Progenitor cell of endocrine pancreas (in vitro differentiated cells): ENCODE measurements at places on chromosomes 6 and 20.

GRCh38 chr6:57242505-57242904, 20.4 kb upstream of the RAB23 start:
- no peak overlapping the region for H3K27ac ChIP-seq
- H3K36me3 ChIP-seq, result no peaks in the 10 kb centered on the region
- H3K4me3 ChIP-seq, result no peak overlapping the region
- H3K4me1 ChIP-seq, result no peaks in the 10 kb centered on the region

GRCh38 chr6:98970469-98970868, 22.7 kb upstream of the FBXL4 start:
- no peaks in the 10 kb centered on the region for H3K27me3 ChIP-seq
- no peaks in the 10 kb centered on the region for H3K4me1 ChIP-seq
- H3K4me3 ChIP-seq, result no peak overlapping the region
- DNase-seq, result no peak
- H3K27ac ChIP-seq, result no peak overlapping the region

DNA sequence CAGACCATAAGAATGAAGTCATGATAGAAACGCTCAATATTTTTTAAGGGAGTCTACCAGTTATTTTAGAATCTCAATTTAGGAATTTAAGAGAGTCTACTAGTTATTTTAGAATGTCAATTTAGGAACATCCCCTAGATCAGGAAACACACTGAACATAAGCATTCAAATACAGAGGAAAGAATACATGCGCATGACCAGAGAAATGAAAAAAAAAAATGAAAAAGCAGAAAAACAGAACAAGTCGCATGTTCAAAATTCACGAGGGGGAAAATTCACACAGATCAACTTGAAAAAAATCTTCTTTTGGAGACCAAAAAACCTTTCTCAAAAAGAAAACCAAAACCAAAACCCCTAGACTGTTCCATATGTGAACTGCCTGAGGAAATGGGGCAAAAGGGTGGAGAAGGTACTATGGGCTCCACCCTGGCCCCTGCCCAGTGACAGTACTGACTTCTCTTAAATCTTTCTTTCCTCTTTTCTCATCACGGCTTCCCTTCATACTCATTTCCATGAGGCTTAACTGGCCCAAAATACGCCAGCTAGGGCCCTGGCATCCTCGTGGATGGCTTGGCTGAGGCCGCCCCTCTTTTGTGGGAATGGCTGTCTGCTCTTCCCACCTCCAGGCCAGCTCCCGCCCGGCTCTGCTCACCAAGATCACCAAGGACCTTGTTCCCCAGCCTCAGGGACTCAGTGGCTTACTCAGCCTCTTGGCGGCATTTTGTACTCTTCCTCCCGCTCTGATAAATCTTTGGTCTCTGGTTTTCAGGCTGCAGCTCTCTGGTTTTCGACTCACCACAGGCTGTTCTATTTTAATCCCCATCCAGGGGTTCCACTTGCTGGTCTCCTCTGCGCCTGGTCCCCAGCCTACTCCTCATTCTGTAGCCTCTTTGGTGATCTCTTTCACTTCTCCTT, 11.2 kb downstream of the ZBTB2 start:
- DNase-seq, result no peak
- no peak overlapping the region for H3K4me3 ChIP-seq
- no peak overlapping the region for H3K27ac ChIP-seq
- H3K36me3 ChIP-seq, result peaks cover 7% of the 10 kb centered on the region
- no peaks in the 10 kb centered on the region for H3K4me1 ChIP-seq
- H3K27me3 ChIP-seq, result no peaks in the 10 kb centered on the region

- no peaks in the 10 kb centered on the region for H3K36me3 ChIP-seq
- H3K4me1 ChIP-seq, result no peaks in the 10 kb centered on the region
- H3K27ac ChIP-seq, result no peak overlapping the region
- H3K4me3 ChIP-seq, result no peak overlapping the region
- no peaks in the 10 kb centered on the region for H3K27me3 ChIP-seq
- no peak for DNase-seq
Measured at GRCh38 chr6:41821266-41821665, 33.8 kb downstream of the TOMM6 start.

DNA sequence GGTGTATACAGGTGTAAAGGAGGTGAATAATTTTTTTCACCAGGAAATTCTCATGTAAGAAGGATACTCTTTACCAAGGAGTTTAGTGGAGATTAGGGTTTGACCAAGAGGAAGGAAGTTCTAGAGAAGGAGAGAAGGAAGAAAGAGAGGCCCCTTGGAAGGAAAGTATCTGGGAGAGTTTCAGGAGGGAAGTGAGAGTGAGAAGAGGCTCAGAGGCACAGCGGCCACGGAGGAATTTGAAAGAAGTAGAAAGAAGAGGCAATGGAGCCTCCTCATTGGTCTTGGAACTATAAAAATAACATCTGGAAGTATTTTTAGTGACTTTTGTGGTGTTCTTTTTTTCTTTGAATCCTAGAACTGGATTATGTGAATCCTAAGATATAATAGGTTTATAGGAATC, 50.8 kb upstream of the MCUR1 start:
- peaks cover 15% of the 10 kb centered on the region for H3K4me1 ChIP-seq
- H3K27me3 ChIP-seq, result no peaks in the 10 kb centered on the region
- no peak overlapping the region for H3K4me3 ChIP-seq
- no peak for DNase-seq
- H3K36me3 ChIP-seq, result no peaks in the 10 kb centered on the region
- no peak overlapping the region for H3K27ac ChIP-seq

DNA sequence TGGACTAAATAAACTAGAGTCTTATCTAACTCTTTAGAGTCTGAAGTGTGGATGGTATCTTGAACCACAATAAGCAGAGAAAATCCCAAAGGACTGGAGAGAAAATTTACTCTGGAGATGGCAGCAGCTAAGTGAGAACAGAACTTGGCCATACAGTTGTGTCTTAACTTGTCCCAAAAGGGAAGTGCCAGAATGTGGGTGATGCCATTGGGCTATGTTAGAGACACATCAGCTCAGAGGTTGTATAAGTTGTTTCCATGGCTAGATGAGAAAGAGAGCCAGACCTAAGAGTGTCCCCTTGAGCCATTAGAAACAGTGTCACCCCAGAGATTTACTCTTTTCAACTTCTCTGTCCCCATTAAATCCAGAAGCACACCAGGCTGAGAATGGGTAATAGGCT, 36.2 kb downstream of the FOXO3 start:
- peaks cover 2% of the 10 kb centered on the region for H3K36me3 ChIP-seq
- H3K4me3 ChIP-seq, result no peak overlapping the region
- no peaks in the 10 kb centered on the region for H3K27me3 ChIP-seq
- peaks cover 19% of the 10 kb centered on the region for H3K4me1 ChIP-seq
- no peak for DNase-seq

DNA sequence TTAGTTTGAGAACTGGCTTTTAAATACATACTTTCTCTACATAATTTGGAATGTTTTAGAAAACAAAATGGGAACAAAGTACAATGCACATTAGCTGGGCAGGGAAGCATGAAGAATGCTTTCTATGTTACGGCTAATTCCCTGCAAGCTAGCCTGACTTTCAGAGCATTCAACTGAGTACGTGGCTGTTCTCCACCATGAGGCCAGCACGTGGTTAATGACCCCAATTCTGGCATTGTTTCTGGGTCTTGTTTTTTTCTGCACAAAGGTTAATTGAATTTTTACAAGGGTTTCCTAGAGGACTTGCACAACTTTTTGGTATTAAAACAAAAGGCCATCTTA, 208.6 kb upstream of the AGPAT4 start:
- H3K4me3 ChIP-seq, result no peak overlapping the region
- H3K4me1 ChIP-seq, result peaks cover 1% of the 10 kb centered on the region
- H3K27me3 ChIP-seq, result peaks cover 4% of the 10 kb centered on the region

DNA sequence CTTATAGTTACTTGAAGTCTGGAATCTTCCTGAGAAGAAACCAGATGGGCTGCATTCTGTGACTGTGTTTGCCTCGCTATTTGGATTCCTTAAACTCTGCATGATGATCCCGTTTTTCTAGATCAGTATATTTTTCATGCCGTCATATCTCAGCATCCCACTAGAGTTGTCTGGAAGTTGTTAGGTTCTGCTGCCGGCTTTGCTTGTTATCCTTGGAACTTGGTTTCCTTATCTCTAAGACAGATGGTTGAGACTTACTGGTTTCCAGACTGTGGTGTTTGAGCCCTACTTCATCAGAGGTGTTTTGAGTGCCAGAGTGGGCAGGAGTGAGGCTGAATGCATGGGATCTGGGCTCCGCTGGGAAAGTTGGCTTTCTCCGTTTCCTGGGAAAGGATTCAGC, 50.3 kb downstream of the CDS2 start:
- H3K4me3 ChIP-seq, result no peak overlapping the region
- H3K36me3 ChIP-seq, result peaks cover 10% of the 10 kb centered on the region
- no peak for DNase-seq
- peaks cover 1% of the 10 kb centered on the region for H3K4me1 ChIP-seq
- no peak overlapping the region for H3K27ac ChIP-seq

- H3K4me1 ChIP-seq, result no peaks in the 10 kb centered on the region
- H3K27me3 ChIP-seq, result no peaks in the 10 kb centered on the region
- H3K4me3 ChIP-seq, result no peak overlapping the region
- H3K27ac ChIP-seq, result no peak overlapping the region
- no peaks in the 10 kb centered on the region for H3K36me3 ChIP-seq
- DNase-seq, result no peak
Measured at GRCh38 chr6:160427312-160428068, 79.3 kb downstream of the SLC22A3 start.

GRCh38 chr20:697826-698225, 22.2 kb upstream of the SCRT2 start:
- H3K36me3 ChIP-seq, result no peaks in the 10 kb centered on the region
- peaks cover 45% of the 10 kb centered on the region for H3K27me3 ChIP-seq
- peaks cover 16% of the 10 kb centered on the region for H3K4me1 ChIP-seq
- no peak overlapping the region for H3K27ac ChIP-seq
- H3K4me3 ChIP-seq, result no peak overlapping the region

- peaks cover 3% of the 10 kb centered on the region for H3K4me1 ChIP-seq
- DNase-seq, result no peak
- H3K27me3 ChIP-seq, result peaks cover 11% of the 10 kb centered on the region
- no peaks in the 10 kb centered on the region for H3K36me3 ChIP-seq
- H3K4me3 ChIP-seq, result no peak overlapping the region
Measured at GRCh38 chr20:6180531-6180930, 57.7 kb upstream of the FERMT1 start.

- no peak overlapping the region for H3K4me3 ChIP-seq
- no peak overlapping the region for H3K27ac ChIP-seq
- H3K36me3 ChIP-seq, result peaks cover 2% of the 10 kb centered on the region
- no peaks in the 10 kb centered on the region for H3K4me1 ChIP-seq
- no peak for DNase-seq
Measured at GRCh38 chr6:97594844-97595243, 311.8 kb upstream of the MMS22L start.

GRCh38 chr20:23193801-23194384, 107.8 kb upstream of the CD93 start:
- H3K27me3 ChIP-seq, result peaks cover 19% of the 10 kb centered on the region
- H3K27ac ChIP-seq, result no peak overlapping the region
- no peaks in the 10 kb centered on the region for H3K4me1 ChIP-seq
- no peaks in the 10 kb centered on the region for H3K36me3 ChIP-seq
- DNase-seq, result no peak

- peaks cover 1% of the 10 kb centered on the region for H3K36me3 ChIP-seq
- H3K27ac ChIP-seq, result no peak overlapping the region
- no peak for DNase-seq
Measured at GRCh38 chr6:134287859-134288537, 29.9 kb downstream of the SGK1 start.

- H3K27ac ChIP-seq, result peak overlapping the region; percentile 95
- peaks cover 30% of the 10 kb centered on the region for H3K4me1 ChIP-seq
- H3K4me3 ChIP-seq, result no peak overlapping the region
- H3K27me3 ChIP-seq, result no peaks in the 10 kb centered on the region
- H3K36me3 ChIP-seq, result peaks cover 2% of the 10 kb centered on the region
Measured at GRCh38 chr6:24382220-24382540, 20.6 kb upstream of the MRS2 start.

GRCh38 chr20:45088247-45088646, 12.7 kb downstream of the KCNS1 start:
- H3K4me3 ChIP-seq, result no peak overlapping the region
- peaks cover 6% of the 10 kb centered on the region for H3K36me3 ChIP-seq
- H3K4me1 ChIP-seq, result no peaks in the 10 kb centered on the region
- no peak for DNase-seq
- H3K27me3 ChIP-seq, result no peaks in the 10 kb centered on the region
- H3K27ac ChIP-seq, result no peak overlapping the region
